ENCODE measurements at places on chromosomes 5 and 9.

DNA sequence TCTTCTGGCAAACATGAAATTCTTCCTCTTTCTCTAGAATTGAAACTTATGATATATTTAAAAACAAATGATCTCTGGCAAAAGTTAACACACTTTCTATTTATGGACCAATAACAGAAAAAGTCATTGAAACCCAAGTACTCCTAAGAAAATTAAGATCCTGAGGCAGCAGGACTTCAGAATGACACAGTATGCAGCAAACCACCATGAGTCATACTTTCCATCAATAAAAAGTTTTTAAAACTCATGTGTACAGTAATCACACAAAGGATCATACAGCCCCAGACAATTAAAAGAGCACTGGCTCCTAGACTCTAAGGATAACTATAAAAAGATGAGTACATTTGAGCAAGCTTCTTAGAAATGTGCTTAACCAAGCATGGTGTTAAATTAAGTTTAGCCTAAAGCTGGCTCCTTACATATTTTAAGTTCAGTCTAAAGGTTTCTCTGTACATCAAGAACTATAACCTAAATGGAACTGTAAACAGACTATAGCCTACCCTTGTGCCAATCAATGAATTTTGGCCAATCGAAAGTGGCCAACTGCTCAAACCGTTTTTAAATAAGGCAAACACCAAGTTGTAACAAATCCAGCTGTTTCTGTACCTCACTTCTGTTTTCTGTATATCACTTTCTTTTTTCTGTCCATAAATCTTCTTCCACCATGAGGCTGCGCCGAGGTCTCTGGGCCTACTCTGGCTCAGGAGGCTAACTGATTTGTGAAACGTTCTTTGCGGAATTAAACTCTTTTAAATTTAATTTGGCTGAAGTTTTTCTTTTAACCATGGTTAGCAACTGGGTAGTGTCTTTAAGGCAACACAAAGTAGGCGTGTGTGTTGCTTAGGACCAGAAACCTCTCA lies 232.1 kb upstream of the PIK3R1 start:
- peak; percentile 89 for DNase-seq

GRCh38 chr5:56993241-56993640 lies 41.3 kb upstream of the MIER3 start:
- no peak for DNase-seq

GRCh38 chr5:141992349-141992963 lies 20.4 kb downstream of the GNPDA1 start:
- peak; percentile 40 for DNase-seq

DNA sequence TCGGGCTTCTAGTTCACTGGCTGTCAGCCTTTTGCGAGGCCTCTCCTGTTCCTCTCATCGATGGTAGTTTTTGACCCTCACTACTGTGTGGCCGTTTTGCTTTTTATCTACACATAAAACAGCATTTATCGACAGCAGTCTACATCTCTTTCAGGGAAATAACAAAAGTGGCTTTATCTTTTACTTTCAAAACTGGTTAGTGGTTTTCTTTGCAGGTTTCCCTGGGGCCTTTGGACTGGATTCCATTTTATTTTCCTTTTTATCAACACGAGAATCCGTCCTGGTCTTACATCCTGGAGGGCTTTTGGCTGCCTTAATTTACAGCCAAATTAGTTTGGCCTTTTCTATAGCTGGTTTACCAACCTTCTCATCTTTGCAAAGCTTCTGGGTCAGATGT lies 793 bp upstream of the PKD2L2 start:
- peak; percentile 2 for DNase-seq

DNA sequence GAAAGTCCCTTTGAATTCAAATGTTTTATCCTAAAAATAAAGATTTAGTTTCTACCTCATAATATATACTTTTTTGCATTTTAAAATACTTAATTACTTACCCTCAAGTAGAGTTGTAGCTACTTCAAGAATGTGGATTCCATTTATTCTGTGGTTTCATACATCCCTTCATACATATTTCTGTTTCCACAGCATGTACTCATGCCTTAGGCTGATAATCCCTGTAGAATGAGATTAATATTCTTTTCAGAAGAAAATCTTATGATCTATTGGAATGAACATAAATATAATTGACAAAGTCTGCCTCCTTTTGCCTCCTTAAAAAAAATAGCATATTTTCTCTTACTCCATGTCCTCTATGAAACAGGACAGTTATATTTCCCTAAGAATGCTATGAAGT lies 465.7 kb downstream of the DTWD2 start:
- DNase-seq = no peak

- DNase-seq = no peak
These were observed 240.2 kb downstream of the RFK start for GRCh38 chr9:76153902-76154629.

DNA sequence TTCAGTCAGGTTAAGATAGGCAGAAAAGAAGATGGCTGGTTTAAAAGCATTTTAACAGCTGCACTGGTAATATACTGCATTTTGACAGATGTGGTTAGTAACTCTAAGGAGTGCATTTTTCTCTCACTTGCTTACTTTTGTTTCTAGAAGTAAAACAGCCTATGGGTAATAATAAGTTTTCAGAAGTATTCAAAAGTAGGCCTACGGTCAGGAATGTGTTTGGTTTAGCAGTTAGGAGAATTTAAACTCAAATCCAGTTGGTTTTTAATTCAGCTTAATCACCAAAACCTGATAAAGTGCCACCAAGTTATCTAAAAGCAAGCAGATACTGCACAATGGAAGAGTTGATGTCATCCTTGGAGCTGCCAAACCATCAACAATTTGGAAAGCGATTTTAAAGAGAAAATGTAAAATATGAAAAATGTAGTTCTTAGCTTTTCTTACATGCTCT lies 160.3 kb downstream of the ARSB start:
- peak; percentile 45 for DNase-seq

GRCh38 chr5:108487951-108488350 lies 106.1 kb upstream of the FBXL17 start:
- DNase-seq = peak; percentile 32

DNA sequence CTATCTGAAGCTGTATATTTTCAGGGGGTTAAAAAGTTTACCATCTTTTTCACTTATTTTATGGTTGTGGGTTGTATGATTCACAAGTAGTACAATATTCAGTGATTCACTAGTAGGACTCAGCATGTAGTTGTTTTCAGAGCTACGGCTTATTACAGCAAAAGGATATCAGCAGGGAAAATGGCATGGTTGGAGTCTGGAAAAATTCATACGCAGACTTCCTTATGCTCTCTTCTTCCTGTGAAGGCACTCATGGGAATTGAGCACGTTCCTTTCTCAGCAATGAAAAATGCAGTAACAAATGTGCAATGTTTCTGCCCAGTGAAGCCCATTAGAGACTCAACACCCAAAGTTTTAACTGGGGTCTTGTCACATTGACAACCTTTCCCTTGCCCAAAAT lies 250.5 kb downstream of the KCNN2 start:
- DNase-seq = no peak

DNA sequence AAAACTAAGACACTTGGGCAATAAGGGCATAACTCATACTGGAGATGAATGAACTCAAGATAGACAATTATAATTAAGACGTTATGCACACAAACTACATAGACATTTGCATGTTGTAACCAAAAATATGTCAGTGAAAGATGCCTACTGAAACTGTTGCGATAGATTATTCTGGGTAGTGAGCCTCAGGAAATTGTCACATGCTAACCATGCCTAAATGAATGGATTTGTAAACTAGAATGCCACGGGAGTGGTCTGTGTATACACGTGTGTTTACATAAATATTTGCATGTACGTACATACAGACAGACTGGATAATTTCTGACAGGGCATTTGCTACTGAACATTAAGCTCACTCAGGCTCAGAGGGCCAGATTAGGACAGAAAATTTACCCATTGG lies 1.2 kb downstream of the NIPSNAP3B start:
- DNase-seq = no peak

DNA sequence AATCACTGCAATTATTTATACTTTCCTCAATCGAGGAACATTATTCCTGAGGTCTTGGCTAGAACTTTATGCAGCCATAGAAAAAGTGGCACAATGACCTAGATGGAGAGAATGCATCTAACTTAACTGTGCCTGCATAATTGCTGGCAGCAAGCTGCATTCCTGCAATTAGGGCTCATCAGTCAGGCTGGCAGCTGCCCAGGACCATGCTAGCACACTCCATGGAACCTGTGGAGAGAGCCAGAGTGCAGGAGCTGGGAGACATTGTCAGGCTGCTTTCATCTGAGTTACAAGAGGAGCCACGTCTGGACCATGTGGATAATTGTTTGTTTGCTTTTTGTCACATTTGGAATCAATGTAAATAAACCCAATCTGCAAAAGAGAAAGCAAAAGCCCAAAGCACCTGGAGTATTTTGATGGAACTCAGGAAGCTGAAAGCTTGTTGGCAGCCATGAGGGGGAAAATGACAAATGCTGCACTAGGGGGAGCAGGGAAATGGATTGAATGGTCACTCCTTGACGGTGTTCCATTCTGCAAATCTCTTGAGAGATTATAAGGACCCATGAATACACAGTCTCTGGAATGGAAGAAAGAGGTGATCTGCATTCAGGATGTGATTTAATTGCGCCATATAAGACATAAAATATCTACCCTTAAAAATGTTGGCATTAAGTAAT lies 839.9 kb downstream of the MAT2B start:
- peak; percentile 50 for DNase-seq

- no peak for DNase-seq
These were observed 1429.8 kb upstream of the CDH9 start for GRCh38 chr5:28468166-28468565.

- no peak for DNase-seq
These were observed 38.1 kb upstream of the FCN1 start for GRCh38 chr9:134955801-134956200.

- peak; percentile 33 for DNase-seq
These were observed 116.9 kb downstream of the ARRDC3 start for GRCh38 chr5:91266184-91266705.

- DNase-seq = peak; percentile 6
These were observed 133.0 kb upstream of the STK32A start for GRCh38 chr5:147101659-147102369.

DNA sequence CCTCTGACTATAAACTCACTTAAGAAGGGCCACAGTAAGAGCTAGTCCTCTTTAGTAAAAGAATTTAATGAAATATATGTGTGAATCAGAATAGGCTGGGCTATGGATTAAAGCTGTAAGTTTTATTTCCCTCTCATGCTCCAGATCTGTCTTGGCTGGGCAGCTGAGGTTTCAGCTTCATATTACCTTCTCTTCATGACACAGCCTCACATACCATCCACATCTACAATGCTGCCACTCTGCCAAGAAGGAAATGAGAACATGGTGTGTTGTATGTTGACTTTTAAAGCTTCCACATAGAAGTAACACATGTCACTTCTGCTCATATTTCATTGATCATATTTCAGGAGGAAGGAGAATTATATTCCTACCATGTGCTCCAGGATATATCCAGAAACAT lies 776.0 kb upstream of the ACO1 start:
- DNase-seq = peak; percentile 34

DNA sequence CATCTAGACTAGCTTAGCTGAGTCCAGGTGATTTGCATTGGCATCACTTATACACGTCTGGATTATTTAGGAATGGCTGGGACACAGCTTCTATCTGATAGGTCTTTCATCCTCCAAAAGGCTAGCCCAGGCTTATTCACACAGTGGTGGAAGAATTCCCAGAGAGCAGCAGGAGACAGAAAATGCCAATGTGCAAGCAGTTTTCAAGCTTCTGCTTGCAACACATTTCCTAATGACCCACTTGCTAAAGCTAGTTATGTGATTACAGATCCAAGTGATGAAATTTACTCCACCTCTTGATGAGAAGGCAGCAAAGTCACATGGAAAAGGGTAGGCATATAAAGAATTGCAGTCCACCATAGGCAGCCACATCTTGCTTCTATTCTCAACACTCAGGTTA lies 44.2 kb upstream of the MAST4 start:
- no peak for DNase-seq

- no peak for DNase-seq
These were observed 1.3 kb upstream of the REEP5 start for GRCh38 chr5:112923148-112923917.

DNA sequence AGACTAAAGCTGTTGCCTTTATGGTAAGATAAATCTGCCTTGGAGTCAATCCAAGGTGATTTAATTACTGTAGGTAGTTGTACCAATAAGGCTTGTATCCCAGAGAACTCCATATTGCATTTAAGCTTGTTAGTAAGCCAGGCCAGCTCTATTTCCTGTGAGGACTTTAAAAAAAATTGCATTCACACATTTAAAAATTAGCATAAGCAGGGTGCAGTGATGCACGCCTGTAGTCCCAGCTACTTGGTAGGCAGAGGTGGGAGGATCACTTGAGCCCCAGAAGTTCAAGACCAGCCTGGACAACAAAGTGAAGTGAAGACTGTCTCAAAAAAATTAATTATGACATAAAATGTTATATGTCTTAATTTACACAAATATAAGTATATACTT lies 28.7 kb upstream of the ABL1 start:
- DNase-seq = no peak

DNA sequence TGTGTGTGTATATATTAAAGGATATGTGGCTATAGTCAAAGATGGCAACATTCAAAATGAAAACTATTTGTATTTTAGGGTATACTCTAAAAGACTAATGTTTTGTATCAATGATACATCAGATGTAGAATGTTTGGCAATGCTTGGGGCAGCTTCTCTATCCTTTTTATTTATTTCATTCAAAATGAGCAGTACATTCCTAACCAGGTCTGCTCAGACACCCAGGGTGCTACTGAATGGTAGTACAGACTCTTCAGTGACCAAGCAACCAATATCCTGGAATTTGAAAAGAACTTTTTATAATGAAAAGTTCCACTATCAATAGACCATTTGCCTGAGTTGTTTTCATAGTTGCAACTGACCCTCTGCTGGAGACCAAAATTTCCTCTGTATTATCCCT lies 23.9 kb downstream of the MEGF9 start:
- DNase-seq = no peak

- DNase-seq = peak; percentile 81
These were observed 154.8 kb upstream of the LHFPL2 start for GRCh38 chr5:78803353-78803752.

GRCh38 chr5:106116682-106117081 lies 1554.1 kb downstream of the EFNA5 start:
- DNase-seq = no peak

- no peak for DNase-seq
These were observed 4.9 kb downstream of the AKNA start for GRCh38 chr9:114382699-114383520.

GRCh38 chr5:127957183-127957582 lies 126.4 kb upstream of the SLC12A2 start:
- no peak for DNase-seq

Data from stromal cell of bone marrow (primary cell).